ENCODE measurements at places on chromosomes 5 and 9.

GRCh38 chr5:79395296-79395695 is 118.6 kb downstream of the HOMER1 start:
- no peaks in the 10 kb centered on the region for H3K4me1 ChIP-seq
- H3K36me3 ChIP-seq = no peaks in the 10 kb centered on the region
- H3K4me3 ChIP-seq = no peak overlapping the region
- H3K27ac ChIP-seq = no peak overlapping the region
- no peaks in the 10 kb centered on the region for H3K27me3 ChIP-seq

- no peaks in the 10 kb centered on the region for H3K36me3 ChIP-seq
- no peaks in the 10 kb centered on the region for H3K4me1 ChIP-seq
- DNase-seq = no peak
- H3K4me3 ChIP-seq = no peak overlapping the region
- no peaks in the 10 kb centered on the region for H3K27me3 ChIP-seq
- no peak overlapping the region for H3K27ac ChIP-seq
These were observed 159.9 kb downstream of the TAF11L14 start for GRCh38 chr5:17794201-17794600.

DNA sequence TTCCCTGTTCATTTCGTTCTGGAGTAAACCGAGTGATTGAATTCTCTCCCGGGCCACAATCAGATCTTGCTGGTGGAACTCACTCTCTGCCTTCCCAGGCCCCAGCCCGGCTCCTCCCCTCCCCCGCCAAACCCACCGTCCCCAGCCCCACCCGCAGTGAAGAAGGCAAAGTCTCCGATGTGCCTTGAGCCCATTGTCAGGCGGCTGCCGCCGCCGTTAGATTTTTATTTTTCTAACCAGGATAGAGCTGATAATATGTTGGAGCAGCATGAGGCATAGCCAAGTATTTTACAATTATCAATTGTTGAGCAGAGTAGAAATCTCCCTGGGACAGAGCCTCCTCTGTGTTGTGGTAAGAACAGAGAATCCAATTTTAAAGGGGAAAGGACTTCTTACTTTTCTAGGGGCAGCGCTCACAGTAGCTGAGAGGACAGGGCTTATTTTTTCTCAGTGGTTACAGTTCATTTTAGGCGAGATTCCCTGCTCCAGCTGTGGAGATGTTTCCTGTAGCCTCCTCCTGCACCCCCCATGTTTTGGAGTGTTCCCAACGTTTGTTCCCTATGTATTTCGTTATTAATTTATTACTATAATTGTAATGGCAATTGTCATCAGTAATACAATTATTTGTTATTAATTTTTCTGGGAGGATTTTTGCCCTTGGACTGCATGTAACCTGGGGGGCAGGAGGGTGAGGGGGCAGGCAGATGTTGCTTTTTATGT is 1.3 kb downstream of the PSAT1 start:
- H3K27ac ChIP-seq = peak overlapping the region; percentile 84
- peaks cover 22% of the 10 kb centered on the region for H3K4me1 ChIP-seq
- H3K27me3 ChIP-seq = no peaks in the 10 kb centered on the region
- peak; percentile 51 for DNase-seq
- H3K36me3 ChIP-seq = peaks cover 37% of the 10 kb centered on the region

- peak; percentile 63 for DNase-seq
- H3K27me3 ChIP-seq = peaks cover 41% of the 10 kb centered on the region
- peaks cover 8% of the 10 kb centered on the region for H3K4me1 ChIP-seq
- H3K4me3 ChIP-seq = peak within 1 kb of the TSS; percentile 90
- peaks cover 4% of the 10 kb centered on the region for H3K36me3 ChIP-seq
- H3K27ac ChIP-seq = peak within 1 kb of the TSS; percentile 85
These were observed at the start of gene CDKN2A for GRCh38 chr9:21993893-21994555. Gene CDKN2A, minus strand, starts transcription at chr9:21994392.

Measured in activated CD4-positive, alpha-beta T cell treated with anti-CD3 and anti-CD28 coated beads for 36 hours (primary cell).